ENCODE measurements at places on chromosomes 4 and X. TPM values are rescaled to one million over a fixed set of nuclear protein-coding genes. Genes with fewer than 3 reads are reported as not detected.

Gene IQSEC2
- 38.8 TPM for total RNA-seq

Gene SLC25A31
- not detected for total RNA-seq

Gene TCP11X2
- total RNA-seq, result not detected

Gene DACH2
- 0.18 TPM for total RNA-seq

Gene CYLC1
- not detected for total RNA-seq

Gene CDX4
- not detected for total RNA-seq

Gene CXCL11
- total RNA-seq, result not detected

Gene NAP1L3
- 0.49 TPM for total RNA-seq

Gene TAF9B
- 33.6 TPM for total RNA-seq

Gene HSFX3
- not detected for total RNA-seq

Gene HSD17B13
- total RNA-seq, result 0.13 TPM

Gene SPANXB1
- total RNA-seq, result not detected

Gene TASL
- total RNA-seq, result not detected

Gene IL1RAPL1
- total RNA-seq, result 0.59 TPM

Gene CPLX1
- total RNA-seq, result 6.7 TPM

Gene TMEM156
- total RNA-seq, result 5.8 TPM

Gene PRDM8
- 5.3 TPM for total RNA-seq

Gene MAOB
- total RNA-seq, result not detected

Gene MAOA
- total RNA-seq, result 0.23 TPM

Gene OPN1MW2
- not detected for total RNA-seq

Gene ART3
- total RNA-seq, result not detected

Gene CTAG1A
- total RNA-seq, result not detected

Gene TLL1
- 0.41 TPM for total RNA-seq

Gene SORBS2
- total RNA-seq, result 8.4 TPM

Gene C4orf50
- total RNA-seq, result under 0.01 TPM

Gene SORCS2
- 0.15 TPM for total RNA-seq

Gene SRPX
- 0.23 TPM for total RNA-seq

Gene NSUN7
- total RNA-seq, result 1.1 TPM

Gene ADAMTS3
- 0.39 TPM for total RNA-seq

Gene SLC34A2
- total RNA-seq, result 0.77 TPM

Gene CC2D2A
- 3.6 TPM for total RNA-seq

Gene RBM10
- total RNA-seq, result 47.1 TPM

Gene DUSP9
- 7.1 TPM for total RNA-seq

Gene KLHL5
- total RNA-seq, result 128 TPM

Gene CFAP299
- total RNA-seq, result not detected

Gene HMX1
- not detected for total RNA-seq

Gene DCAF12L1
- not detected for total RNA-seq

Gene ADGRL3
- 0.23 TPM for total RNA-seq

Gene MAGEA12
- not detected for total RNA-seq

Gene ARR3
- total RNA-seq, result not detected

Gene CENPI
- total RNA-seq, result 36.9 TPM

Gene NPY1R
- not detected for total RNA-seq

Gene CTAG2
- total RNA-seq, result not detected

Gene NFKB1
- total RNA-seq, result 29.0 TPM

Gene SSX4B
- total RNA-seq, result 0.15 TPM

Gene NAA11
- not detected for total RNA-seq

Gene CXCL1
- 12.8 TPM for total RNA-seq

Gene RBMXL3
- total RNA-seq, result not detected

Gene PLXNA3
- 128 TPM for total RNA-seq

Gene CLGN
- total RNA-seq, result 5.4 TPM

Gene SYN1
- total RNA-seq, result 1.0 TPM

Gene MSMO1
- total RNA-seq, result 53.9 TPM

Gene CPZ
- total RNA-seq, result 0.15 TPM

Gene C1QTNF7
- total RNA-seq, result not detected

Gene IL2
- 0.57 TPM for total RNA-seq

Gene LNX1
- total RNA-seq, result 0.18 TPM

Data from Panc1 (cell line).